ENCODE measurements at places on chromosomes 7 and 10.
A peak's percentile ranks its signal among the peaks of the same experiment; 100 is the strongest.

- DNase-seq: no peak
Observed at GRCh38 chr7:113768387-113768786, 150.4 kb downstream of the PPP1R3A start.

GRCh38 chr7:80816806-80817205 is 102.0 kb downstream of the SEMA3C start:
- no peak for DNase-seq

DNA sequence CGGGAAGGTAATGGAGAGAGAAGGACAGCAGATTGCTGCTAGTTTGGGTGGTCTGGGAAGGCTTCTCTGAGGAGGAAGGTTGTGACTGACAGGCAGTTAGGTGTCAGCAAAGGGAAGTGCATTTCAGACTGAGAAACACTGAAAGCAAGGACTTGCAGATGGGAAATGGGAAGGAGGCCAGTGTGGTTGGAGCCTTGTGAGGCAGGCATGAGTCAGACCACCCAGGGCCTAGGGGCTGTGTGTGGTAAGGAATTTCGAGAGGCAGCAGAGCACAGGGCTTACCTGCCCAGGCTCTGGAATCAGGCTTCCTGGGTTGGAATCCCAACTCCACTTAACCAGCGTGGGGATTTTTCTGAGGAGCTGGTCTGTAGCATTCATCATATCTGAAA is 53.5 kb downstream of the NRF1 start:
- no peak for DNase-seq

GRCh38 chr10:73083221-73083620 is 13.4 kb downstream of the P4HA1 start:
- no peak for DNase-seq

GRCh38 chr10:16565604-16566003 is 43.9 kb upstream of the C1QL3 start:
- no peak for DNase-seq

DNA sequence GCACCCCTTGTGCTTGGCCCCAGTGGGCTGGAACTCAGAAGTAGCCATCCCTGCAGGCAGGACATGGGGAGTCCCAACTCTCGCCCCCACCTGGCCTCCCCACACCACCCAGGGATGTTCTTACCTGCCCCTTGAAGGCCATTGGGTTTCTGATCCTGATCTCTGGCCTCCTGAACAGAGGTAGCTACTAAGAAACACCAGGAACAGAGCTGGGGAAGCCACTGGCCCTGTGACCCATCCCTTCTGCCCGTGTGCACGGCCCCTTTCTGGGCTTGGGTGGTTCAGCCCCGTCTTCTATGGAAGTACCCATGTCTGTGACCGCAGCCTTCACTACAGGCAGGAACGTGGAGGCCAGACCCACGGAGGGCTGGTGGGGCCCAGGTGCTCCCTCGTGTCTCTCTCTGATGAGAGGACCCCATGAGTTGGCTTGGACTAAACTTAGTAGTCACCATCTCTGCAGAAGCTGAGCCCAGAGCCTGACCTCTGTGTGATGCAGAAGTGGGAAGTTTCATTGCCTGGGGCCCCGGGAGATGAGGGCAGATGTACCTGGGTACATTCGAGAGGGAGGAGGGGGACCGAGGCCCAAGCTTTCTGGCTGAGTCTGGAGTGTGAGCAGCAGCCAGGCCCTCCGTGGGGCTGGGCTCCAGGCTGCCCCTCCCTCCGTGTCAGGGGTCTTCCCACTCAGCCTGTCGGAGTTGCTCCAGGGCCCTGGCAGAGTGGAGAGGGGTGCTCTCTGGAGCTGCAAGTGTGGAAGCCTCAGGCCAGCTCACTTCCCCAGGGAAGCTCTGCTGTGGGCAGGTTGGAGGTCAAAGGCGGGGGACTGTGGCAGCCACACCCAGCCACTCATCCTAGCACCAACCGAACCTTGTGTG is 81.0 kb downstream of the MKI67 start:
- no peak for DNase-seq

- no peak for DNase-seq
Observed at GRCh38 chr10:124087672-124088634, 5.4 kb downstream of the CHST15 start.

GRCh38 chr7:43905956-43906330 is 453 bp downstream of the URGCP start:
- peak; percentile 73 for DNase-seq

- no peak for DNase-seq
Observed at GRCh38 chr7:151375530-151376217, 34.1 kb downstream of the NUB1 start.

GRCh38 chr10:3123571-3124411 is 48.8 kb downstream of the PITRM1 start:
- no peak for DNase-seq

GRCh38 chr10:81873932-81874816 is 820 bp upstream of the NRG3 start:
- DNase-seq: peak; percentile 84

- DNase-seq: no peak
Observed at GRCh38 chr7:142376356-142376997, 118.6 kb upstream of the PRSS58 start.

DNA sequence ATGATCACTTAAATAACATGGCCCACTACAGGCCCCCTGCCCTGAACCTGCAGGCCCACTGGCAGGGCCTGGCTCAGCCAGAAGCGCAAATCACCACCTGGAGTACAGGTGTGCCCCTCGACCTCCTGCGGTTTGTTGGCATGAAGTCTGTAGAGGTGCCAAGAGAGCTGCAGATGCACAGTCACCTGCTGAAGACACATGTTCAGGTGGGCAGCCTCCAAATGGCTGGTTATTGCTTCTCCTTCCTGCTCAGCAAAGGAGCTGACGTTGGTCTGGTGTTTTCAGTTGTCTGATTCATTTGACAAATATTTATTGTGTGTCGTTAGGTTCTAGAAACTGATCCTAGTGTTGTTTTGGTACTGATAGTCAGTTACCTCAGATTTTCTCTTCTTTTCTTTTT is 29.0 kb downstream of the DHTKD1 start:
- no peak for DNase-seq

DNA sequence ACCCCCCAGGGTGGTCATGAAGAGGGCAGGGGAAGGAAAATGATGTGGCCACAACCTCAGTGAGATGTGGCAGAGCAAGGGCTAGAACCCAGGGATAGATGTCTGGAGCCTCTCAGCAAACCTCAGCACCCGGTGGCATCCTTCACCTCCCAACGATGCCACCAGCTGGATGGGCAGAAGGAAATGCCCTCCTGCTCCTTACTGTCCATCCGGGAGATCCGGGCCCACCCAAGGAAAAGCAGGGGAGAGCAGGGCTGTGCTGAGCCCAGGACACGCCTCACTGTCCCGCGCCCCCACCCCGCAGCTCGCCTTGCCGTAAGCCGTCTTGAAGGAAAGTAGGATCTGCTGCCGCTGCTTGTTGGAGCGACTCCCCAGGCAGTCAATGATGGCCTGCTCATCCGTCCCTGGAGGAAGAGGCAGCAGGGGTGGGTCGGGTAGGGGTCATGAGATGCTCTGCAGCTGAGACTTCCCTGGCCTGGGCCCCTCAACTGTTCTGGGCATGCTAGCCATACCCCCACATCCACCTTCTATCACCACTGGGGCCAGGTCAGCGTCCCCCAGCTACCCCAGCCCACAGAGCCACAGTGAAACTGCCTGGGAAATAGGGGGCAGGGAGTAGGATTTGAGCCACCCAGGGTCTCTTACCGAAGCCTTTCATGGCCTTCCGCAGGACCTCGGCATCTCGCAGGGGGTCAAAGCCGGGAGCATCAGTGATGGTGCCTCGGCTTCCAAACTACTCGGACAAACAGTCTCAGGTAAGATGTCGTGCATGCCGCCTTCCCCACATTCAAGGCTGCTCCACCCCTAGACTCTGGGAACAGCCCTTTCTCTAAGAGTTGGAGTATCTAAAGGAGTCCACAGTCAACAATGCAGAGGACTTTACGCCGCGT is 34.3 kb downstream of the PLAC9 start:
- DNase-seq: no peak

GRCh38 chr10:102540023-102540422 is 36.3 kb downstream of the SUFU start:
- DNase-seq: no peak

DNA sequence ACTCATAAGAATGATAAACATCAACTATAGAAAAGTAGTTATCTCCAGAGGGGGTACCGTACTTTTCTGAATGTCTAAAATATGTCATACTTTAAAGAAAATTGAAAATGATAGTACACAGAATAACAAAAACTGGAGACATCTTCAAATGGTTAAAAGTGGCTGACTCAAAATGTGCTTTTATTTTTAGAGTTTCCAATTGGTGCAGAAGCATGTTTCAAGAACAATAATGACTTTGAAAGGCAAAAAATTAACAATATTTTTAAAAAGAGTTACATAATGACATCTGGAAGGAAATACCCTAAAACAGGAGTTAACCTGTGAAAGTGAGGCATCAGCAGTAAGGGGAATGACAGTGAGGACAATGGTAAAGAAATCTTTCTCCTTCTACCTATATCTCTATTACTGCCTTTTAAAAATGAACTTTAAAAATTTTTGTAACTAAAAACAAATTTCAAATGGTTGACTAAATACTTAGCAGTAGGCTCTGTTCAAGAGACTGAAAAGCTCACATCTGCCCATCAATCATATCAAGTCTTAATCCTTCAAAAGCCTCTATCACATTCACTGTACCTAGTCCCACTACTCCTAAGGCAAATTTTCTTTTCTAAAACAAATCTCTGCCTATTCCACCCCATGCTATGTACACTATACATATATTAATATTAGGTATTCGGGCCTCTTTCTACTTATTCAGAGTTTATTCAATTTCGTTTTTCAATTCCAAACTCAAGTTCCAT is 3.0 kb downstream of the ASZ1 start:
- no peak for DNase-seq

- no peak for DNase-seq
Observed at GRCh38 chr7:117157241-117158209, 165.3 kb downstream of the WNT2 start.

GRCh38 chr10:32461203-32461602 is 15.3 kb downstream of the CCDC7 start:
- no peak for DNase-seq

DNA sequence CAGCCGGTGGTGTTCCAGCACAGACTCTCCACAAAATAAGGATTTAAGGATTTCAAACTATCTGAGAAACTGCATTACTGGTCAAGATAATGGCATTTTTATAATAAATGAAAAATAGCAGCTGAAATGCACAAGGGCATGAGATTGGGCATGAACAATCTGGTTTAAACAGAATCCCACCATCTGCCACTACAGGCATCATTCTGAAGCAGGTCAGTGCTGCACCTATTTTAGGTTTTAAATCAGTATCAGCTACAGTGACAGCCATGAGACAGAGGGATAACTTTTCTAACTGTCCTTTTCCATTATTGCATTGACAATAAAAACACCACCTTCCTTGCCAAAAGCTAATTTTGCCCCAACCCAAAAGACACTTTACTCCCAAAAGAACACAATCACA is 186.8 kb downstream of the ETV1 start:
- no peak for DNase-seq

DNA sequence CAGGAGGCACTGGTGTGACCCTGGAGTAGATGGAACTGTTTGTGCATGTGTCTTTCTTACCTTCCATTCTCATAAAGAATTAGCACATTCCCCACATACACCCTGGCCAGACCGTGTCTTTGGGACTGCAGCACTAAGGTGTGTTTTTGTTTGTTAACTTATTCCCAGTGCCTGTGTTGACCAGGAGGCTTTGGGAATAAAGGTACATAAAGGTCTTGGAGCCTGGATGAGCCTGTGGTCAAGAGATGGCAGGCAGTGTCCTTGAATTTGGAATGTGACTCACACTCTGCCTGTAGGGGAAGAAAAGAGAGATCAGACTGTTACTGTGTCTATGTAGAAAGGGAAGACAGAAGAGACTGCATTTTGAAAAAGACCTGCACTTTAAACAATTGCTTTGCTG is 137.6 kb downstream of the LYZL1 start:
- DNase-seq: no peak

GRCh38 chr10:46330894-46331293 is 44.1 kb downstream of the ANTXRL start:
- no peak for DNase-seq

GRCh38 chr7:65509368-65510186 is 135.9 kb downstream of the ZNF92 start:
- DNase-seq: peak; percentile 66
